Mesothelial cell of epicardium (in vitro differentiated cells): ENCODE measurements at places on chromosomes 12 and 14. TPM values are rescaled to one million over a fixed set of nuclear protein-coding genes. Genes with fewer than 3 reads are reported as not detected.

DNA sequence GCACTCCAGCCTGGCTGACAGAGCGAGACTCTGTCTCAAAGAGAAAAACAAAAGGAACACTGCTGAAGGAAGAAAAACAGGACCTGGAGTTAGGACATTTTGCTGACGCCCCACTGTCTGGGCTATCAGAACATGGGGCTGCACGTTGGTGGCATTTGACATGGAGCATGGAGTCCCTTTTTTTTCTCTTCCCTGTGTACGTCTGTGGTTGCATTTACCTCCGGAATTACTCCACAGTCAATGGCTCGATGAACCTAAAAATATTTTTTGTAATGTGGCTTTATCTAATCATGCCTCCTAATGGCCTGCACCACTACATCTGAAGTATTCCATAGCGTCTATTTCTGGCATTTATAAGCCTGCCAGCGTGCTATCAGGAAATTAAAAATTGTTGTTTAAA is 30.7 kb downstream of the TESC start:
- H3K27me3 ChIP-seq = peaks cover 2% of the 10 kb centered on the region
- no peak overlapping the region for H3K4me3 ChIP-seq

DNA sequence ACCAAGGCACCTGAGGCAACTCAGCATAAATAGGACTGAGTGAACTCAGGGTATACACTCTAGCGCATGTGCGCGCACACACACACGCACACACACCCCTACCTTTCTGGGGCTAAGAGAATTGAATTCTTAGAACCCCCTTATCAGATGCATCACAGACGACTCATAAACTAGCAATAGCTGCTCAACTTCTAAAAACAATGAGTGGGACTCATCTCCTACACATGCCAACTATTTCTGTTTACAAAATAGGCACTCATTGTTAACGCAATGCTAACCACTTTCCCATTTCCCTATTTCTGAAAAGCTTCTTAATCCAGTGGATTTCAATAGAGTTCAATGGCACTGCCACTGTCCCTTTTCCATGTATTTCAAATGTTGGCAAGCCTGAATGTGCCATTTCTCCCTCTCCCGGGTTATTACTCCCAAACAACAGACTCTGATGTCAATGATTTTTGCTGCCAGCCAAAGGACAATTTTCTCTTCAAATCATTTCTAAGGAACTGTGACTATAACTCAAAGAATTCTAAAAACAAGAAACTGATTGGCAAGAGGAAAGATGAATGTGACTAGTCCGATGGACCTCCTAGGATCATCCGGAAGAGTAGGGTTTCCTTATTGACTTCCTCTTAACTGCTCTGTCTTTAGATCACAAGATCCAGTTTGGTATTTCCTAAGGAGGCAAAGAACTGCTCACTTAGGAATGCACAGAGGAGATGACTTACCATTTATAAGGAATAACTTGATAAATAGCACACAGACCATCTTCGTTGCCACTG is 48.8 kb downstream of the SLC38A1 start:
- H3K27me3 ChIP-seq = no peaks in the 10 kb centered on the region
- DNase-seq = no peak

- no peaks in the 10 kb centered on the region for H3K36me3 ChIP-seq
- peaks cover 4% of the 10 kb centered on the region for H3K4me1 ChIP-seq
- DNase-seq = no peak
- H3K27me3 ChIP-seq = no peaks in the 10 kb centered on the region
Observed at GRCh38 chr14:75497191-75497590, 25.1 kb upstream of the BATF start.

Gene KCNK13
- not detected in 3 replicates for total RNA-seq

GRCh38 chr12:52980650-52981423 is 25.4 kb upstream of the EIF4B start:
- peak overlapping the region; percentile 33 for H3K4me3 ChIP-seq
- peak overlapping the region; percentile 90 for H3K27ac ChIP-seq
- H3K4me1 ChIP-seq = peaks cover 44% of the 10 kb centered on the region
- peak; percentile 84 for DNase-seq

DNA sequence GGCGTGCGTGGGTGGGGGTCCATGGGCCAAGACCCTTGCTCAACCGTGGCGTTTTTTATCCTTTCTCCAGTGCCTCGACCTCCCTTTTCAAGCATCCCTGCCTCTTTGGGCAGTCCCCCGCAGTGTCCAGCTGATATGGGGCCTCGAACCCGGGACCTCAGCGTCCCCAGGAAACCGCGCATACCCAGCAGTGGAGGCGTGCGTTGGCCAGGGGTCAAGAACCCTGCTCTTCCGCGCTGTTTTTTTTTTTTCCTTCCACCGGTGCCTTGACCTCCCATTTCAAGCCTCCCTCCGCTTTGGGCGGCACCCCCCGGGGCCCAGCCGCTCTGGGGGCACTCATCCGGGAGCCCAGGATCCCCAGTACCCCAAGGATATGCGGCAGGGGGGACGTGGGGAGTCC is 325.8 kb downstream of the ALG10 start:
- H3K27ac ChIP-seq = no peak overlapping the region
- H3K4me1 ChIP-seq = no peaks in the 10 kb centered on the region
- H3K36me3 ChIP-seq = no peaks in the 10 kb centered on the region
- no peak overlapping the region for H3K4me3 ChIP-seq
- H3K27me3 ChIP-seq = no peaks in the 10 kb centered on the region

DNA sequence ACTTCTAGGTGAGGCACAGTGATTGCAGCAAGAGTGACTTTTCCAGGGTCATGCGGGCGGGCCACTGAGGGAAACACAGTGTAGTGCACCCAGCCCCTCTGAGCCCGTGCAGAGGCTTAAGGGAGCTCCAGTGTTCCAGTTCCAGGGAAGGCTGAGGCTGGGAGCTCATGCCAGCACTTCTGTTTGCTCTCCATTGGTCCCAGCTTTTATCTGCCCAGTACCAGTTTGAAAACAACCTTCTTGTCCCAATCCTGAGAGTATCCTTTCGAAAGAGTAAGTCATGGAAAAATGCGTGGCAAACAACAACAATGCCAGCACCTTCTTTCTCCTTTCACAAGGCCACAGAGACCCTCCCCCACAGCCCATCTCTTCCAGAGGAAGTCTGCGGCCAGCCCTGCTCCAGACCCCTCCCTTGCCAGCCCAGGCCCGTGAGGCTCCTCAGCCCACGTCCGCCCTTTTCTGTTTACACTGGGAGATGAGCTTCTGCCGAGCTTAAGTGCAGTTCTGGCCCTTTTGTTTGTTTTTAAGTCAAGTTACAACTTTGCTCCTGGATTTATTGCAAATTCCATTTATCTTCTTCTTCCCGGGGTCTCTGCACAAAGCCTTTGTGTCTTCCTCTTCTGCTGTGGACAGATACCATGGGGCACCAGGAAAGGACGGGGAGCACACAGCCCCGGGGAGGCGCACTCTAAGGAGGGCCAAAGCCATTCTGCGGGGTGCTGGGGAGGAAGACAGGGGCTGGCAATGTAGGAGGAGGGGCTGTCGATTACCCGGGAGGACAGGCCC is 185.6 kb downstream of the ZFP36L1 start:
- no peaks in the 10 kb centered on the region for H3K27me3 ChIP-seq
- no peak for DNase-seq
- no peak overlapping the region for H3K4me3 ChIP-seq
- peaks cover 2% of the 10 kb centered on the region for H3K36me3 ChIP-seq
- H3K27ac ChIP-seq = no peak overlapping the region

Gene PNMA1
- total RNA-seq = 46.4 to 48.6 TPM (median 47.7 TPM) in 3 replicates

Gene KIF26A
- total RNA-seq = 18.4 to 20.0 TPM (median 19.4 TPM) in 3 replicates
